ENCODE measurements at places on chromosomes 2 and 18.

- DNase-seq, result no peak
Observed at GRCh38 chr2:131077182-131077846, 15.9 kb downstream of the FAM168B start.

GRCh38 chr2:117801826-117802225, 12.7 kb upstream of the DDX18 start:
- DNase-seq, result no peak

GRCh38 chr2:179031731-179032408, 18.1 kb downstream of the CCDC141 start:
- no peak for DNase-seq

DNA sequence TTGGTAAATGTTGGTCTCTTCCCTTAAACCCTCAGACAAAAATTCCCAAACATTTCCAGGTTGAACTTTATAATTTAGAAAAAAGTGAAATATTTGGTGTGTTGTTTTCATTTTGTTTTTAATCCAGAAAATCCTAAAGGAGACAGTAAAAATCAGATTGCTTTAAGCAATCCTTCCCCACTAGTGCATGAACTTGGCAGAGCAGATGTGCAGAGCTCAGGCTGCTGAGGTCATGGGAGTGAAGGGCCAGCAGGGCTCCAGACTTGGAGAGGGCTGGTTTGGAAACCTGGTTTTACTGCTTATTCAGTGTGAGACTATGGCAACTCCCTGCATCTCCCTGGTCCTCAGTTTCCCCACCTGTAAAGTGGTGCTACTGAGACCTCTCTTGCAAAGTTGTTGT, 66.7 kb upstream of the TEX51 start:
- no peak for DNase-seq

DNA sequence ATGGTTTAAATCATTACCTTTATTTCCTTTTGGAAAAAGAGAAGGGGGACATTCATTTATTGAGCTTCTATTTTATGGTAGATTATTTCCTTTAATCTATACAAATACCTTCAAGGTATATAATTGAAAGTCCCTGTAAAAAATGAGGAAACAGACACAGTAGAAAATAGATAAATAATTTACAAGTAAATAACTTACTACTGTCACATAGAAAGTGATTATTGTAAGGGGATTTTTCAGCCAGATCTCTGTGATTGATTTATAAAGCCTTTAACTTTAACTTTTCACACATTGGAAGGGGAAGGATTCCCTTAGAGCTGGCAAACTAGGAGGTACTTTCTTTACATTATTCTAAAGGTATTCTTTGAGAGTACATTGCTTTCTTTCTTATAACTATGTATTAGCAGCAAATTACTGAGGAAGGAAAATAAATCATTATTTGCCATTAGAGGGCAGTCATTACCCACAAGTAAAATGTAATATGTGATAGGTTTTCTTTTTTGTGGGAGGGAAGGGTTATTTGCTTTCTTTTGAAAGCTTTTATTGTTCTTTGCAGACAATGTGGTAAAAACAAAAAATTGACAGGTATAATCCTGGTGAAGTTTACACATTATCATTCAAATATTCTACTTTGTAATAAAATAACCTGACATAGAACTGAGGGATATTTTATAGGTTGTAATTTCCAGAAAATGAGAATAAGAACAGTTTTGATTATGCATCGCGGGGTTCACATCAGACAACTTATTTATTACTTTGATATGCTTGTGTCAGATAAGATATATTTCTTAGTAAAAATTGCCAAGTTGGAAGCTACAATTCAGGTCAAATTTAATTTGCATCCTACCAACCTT, 24.8 kb upstream of the RPE start:
- no peak for DNase-seq

DNA sequence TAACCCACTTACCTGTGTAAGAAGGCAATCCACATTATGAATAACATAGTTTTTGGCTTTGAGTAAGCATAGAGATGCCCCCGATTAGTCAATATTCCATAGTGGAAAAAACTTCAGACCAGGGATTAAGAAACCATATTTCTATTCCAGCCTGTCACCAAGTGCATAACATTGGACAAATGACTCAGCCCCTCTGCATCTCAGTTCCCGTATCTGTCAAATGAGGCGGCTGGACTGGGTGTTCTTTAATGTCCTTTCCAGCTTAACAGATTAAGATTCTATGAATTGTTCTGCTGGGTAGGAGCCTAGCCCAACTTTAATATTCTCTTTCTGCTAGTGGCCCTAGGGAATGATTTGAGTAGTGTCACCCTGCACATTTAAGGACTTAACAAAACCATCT, 11.8 kb upstream of the FTCDNL1 start:
- DNase-seq, result no peak

DNA sequence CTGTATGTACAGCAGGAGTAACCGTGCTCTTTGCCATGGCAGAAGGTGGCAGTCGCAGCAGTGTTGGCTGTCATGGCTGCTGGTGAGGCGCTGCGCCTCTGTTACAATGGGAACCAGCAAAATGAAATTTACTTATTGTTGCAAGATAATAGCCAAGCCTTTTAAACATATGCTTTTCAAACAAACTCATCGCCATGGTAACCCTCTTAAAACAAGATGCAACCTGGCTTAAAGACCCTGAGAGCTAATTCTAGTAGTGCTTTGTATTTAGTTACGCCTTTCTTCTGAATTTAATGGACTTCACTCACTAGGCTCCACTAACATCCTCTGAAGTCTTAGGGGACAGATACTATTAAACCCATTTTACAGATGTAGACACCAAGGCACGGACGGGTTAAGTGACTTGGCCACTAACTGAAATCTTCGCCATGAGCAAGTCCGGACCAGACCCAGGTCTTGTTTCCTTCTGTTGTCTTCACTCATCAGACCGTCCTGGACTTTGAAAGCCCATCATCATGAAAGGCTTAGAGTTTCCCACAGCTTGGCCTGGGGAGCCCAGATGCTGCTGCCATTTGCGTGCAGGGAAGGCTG, 111.6 kb upstream of the ODC1 start:
- no peak for DNase-seq
